ENCODE measurements at places on chromosomes 3 and 15. TPM values are rescaled to one million over a fixed set of nuclear protein-coding genes. Genes with fewer than 3 reads are reported as not detected.

The CCDC33 gene
- total RNA-seq, result 0.52 TPM

The DUOXA2 gene
- not detected for total RNA-seq

The ZNF502 gene
- 5.2 TPM for total RNA-seq

The GOLGA6L9 gene
- total RNA-seq, result 4.2 TPM

The ST6GAL1 gene
- total RNA-seq, result 16.7 TPM

The DPPA2 gene
- total RNA-seq, result not detected

The ILDR1 gene
- not detected for total RNA-seq

The CELF6 gene
- 1.0 TPM for total RNA-seq

The CKMT1B gene
- total RNA-seq, result under 0.01 TPM

The ERC2 gene
- total RNA-seq, result 1.0 TPM

The EAF2 gene
- total RNA-seq, result 12.5 TPM

The CCR8 gene
- total RNA-seq, result not detected

The CNTN4 gene
- total RNA-seq, result 11.0 TPM

The MAN2A2 gene
- total RNA-seq, result 14.1 TPM

Measured in skeletal muscle tissue (tissue), 5 donors.